Inflammatory macrophage (primary cell): ENCODE measurements at places on chromosomes 3 and 15.

GRCh38 chr15:39267685-39268084, 313.2 kb upstream of the THBS1 start:
- peak; percentile 24 for DNase-seq

GRCh38 chr3:41120460-41120859, 78.8 kb upstream of the CTNNB1 start:
- peak; percentile 54 for DNase-seq

DNA sequence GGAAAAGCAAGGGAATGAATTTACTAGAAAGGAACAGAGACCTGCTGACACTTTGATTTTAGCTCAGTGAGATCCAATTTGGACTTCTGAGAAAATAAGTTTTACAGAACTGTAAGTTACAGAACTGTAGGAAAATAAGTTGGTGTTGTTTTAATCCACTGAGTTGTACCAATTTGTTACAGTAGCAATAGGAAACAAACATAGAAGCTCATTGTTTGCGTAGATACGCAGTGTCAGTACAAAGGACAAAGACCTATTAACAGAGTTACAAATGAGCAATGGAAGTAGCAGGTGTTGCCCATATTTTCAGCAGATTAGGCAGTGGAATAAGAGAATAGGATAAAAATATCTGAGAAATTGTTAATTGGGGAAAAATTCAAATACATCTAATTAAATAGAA, 385.8 kb upstream of the CNTN6 start:
- no peak for DNase-seq

GRCh38 chr3:13497386-13497785, 17.3 kb downstream of the HDAC11 start:
- no peak for DNase-seq

DNA sequence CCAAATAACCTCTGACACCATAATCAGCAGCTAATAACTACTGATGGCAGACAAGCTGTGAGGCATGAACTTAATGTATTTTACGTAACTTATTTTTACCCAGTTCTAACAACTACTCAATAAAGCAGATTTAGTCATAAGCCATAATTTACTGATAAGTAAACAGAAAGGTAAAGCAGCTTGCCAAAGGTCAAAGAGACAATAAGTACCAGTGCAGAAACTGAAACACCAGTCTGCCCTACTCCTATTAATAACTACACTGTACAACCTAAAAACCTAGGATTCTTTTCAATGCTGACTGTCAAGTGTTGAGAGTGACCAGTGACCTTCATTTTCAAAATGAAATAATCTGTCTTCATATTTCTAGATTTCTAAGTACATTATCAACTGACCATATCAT, 152.2 kb downstream of the NR2E3 start:
- no peak for DNase-seq

DNA sequence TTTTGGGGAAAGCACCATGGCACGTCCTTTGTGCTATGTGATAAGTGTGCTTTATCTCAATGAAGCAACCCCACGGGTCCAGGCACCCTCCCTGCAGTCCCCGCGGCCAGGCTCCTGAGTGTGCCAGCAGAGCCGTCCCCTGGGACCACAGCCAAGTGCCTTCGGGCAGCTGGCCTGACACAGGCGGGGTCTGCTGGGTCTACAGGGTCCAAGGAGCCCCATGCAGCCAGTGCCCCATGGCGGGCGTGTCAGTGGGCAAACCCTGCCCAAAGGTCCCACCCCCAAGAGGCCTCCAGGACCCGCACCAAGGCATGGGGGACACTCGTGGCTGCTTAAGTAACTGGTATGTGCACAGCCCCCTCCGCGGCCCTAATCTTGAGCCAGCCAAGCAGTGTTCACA, 35.3 kb downstream of the KLHL25 start:
- DNase-seq, result no peak

DNA sequence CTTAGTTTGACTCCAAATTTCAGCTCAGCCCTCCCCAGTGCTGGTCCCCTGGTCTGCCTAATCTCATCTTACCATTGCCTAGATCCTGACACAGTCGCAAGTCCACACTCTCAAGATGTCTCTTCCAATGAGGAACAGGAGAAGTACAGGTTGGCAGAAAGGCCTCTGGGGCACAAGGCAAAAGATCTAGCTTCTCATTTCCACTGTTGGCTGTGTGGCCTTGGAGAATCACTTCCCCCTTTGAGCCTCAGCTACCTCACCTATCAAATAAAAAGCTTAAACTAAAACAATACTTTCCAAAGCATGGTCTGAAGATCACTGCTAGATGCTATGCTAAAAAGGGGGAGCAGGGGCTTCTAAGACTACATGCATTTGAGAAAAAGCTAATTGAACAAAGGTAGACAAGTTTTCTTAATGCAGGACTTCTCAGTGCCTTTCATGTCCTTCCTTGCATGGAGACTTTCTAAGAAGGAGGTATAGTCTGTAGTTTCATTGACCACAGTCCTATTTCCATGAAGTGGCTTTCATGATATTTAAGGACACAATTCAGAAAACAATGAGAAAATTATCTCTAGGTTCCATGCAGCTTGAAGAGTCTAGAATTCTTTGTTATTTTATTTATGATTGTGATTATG, 118.0 kb upstream of the RAD18 start:
- DNase-seq, result peak; percentile 40
